Uterus (tissue), 4 donors: ENCODE measurements at places on chromosomes 3 and 15.

GRCh38 chr3:115898656-115899410 is 275.5 kb downstream of the GAP43 start:
- no peak for DNase-seq

- no peak for DNase-seq
These were observed 28.7 kb downstream of the ULK4 start for GRCh38 chr3:41933154-41933676.

- DNase-seq = no peak
These were observed 326.0 kb upstream of the SGO1 start for GRCh38 chr3:20511863-20512505.

- DNase-seq = no peak
These were observed 217.2 kb downstream of the PDZRN3 start for GRCh38 chr3:73407577-73407976.

DNA sequence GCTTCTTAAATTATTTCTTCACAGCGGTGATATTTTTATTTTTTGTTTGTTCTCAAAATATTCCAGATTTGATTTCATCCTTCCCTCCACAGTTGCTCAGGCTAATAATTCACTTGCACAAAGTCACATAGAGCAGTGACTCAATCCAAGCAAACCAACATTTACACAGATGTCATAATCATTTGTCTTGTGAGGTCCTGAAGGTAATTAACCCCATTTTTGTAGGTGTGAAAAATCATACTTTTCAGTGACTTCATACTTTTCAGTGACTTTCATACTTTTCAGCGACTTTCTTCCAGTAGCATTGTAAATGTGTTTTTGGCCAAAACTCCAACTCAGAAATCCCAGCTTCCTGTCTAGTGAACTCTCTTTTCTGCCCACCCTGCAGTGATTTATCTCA is 32.1 kb downstream of the CD200 start:
- no peak for DNase-seq

DNA sequence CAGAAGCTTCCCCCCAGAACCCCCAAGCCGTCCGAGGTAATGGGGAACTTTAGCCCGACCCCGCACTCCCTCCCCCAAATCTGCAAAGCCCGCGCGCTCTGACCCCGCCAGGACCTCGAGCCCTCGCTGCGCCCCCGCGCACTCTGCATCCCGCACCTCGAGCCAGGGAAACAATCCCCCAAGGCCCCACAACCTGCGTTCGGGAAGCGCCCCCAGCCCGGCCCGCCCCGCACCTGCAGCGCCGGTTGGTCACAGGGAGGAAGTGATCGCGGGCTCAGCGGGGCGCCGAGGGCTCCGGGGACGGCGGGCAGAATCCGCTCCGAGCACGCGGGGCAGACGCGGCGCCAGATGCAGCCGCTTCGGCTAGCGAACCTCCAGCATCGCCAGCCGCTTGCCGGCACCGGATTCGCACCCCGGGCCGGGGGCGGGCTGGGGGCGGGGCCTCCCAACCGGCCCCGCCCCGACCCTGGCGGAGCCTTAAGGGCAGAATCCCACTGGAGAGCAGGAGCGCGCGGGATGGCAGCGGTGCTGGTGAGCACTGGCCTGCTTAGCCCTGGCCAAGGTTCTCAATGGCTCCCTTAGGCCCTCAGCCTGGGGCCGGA is at the start of gene CAMKV:
TSS of gene CAMKV (minus strand) at position 382 of the 602 bp plus-strand sequence. CDS start 7,518 bp downstream, outside the sequence.
- DNase-seq = no peak

DNA sequence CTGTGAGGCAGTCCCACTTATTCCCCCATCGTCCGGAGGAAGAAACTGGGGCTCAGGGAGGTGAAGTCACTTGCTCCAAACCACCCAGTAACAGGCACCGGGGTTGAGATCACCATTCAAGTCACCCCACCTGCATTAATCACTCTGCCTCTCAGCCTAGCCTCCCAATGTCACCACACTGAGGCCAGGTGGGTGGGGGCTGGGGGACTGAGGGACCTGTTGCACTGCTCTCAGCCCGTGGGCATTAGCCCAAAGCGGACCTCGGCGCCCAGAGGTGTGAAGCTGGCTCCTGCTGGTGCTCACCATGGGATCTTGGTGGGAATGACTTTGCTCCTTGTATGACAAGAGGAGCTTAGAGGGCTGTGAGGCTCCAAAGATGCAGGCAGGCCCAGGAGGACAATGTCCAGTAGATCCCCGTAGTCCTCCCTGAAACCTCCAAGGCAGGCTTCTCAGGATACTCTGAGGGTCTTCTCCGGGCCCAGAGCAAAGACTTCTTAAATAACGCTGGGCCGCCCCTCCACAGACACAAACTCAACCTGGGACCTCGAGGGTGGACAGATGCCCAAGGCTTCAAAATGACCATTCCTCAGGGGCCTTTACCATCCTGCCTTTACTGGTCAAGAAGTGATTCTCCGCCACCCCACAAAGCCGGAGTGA is 1.7 kb downstream of the NT5DC2 start:
- peak; percentile 17 for DNase-seq

- no peak for DNase-seq
These were observed 18.2 kb downstream of the RTP1 start for GRCh38 chr3:187215460-187215859.

GRCh38 chr3:96779810-96780209 is 34.6 kb upstream of the EPHA6 start:
- DNase-seq = no peak

DNA sequence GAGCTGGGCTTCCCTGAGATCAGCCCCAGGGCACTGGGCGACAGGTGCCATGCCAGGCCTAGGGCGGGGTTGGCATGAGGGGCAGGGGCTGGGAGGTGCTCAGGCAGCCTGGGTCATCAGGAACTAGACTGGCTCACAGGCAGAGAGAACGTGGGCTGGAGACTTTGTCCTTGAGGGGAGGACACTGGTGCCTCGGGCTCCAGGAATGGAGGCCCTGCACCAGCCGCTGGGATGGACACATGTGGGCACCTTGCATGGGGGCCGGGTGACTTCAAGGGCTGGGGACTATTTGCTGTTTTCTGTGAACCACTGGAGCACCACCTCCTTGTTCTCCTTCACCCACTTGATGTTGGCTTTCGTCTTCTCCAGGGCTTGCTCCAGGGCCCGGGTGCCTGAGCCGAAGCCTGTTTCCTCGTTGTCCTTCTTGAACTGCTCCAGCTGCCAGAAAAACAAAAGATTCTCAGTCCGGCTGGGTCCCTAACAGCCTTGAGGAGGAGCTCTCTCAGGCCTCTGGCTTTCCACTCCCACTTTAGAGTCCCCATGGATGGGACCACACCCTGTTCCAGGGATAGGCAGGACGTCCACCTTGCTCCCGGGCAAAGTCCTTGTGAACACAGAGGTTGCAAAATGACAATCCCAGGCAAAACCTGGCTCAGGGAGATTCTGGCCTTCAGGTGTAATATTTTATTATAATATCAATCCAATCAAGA is 9.1 kb downstream of the MESP2 start:
- DNase-seq = no peak
